ENCODE measurements at places on chromosomes 2 and 18.

GRCh38 chr18:34661464-34662087, 48.5 kb upstream of the DTNA start:
- no peak for DNase-seq

- DNase-seq = no peak
These were observed 148.6 kb downstream of the MAIP1 start for GRCh38 chr2:200104015-200104414.

GRCh38 chr18:56470406-56471351, 167.7 kb downstream of the TXNL1 start:
- no peak for DNase-seq

DNA sequence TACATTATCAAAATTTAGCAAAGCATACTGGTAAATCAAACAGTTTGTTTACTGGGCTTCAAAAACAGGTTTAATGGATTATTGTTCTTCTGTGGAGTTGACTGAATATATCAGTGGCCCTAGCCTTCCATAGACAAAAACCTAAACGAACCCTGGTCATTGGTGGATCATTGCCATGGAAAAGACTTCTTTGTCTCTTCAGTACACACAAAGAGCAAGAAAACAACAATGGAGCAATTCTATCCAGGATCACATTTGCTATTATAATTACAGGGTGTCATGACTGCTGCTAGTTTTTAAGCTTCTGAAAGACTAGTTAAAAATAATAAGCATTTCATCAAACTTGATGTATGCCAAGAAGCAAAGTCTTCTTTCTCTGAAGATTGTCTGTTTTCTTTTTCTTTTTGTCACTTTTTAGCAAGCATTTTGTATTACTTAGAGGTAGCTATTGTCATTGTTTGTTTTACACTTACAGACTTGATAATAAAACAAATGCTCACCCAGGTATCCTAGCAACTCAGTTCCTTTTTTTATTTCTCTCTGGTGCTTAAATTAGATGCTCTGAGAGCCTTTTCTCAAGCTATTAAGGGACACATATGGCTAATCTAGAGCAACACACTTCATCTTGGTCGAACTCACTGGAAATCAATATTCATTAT, 1228.7 kb upstream of the DDX18 start:
- no peak for DNase-seq

- no peak for DNase-seq
These were observed 68.5 kb upstream of the OSR1 start for GRCh38 chr2:19426941-19427340.

DNA sequence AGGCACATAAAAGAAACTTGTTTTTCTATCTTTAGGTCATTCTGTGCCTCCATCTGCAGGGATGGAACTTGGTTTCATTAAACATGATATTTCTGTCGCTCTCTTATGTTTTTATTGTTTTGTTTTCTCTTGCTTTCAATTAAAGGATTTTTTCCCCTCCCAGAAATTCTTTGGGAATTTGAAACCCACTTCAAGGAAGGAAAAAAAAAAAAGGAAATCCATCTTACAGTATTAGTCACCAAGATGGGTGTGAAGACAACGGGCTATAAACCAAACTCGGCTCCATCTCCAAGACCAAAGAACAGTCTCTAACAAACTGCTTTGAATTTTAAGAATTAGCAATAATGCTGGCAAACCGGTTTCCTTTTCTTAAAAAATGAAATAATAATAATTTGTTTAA, 244.1 kb downstream of the BCL11A start:
- DNase-seq = no peak

DNA sequence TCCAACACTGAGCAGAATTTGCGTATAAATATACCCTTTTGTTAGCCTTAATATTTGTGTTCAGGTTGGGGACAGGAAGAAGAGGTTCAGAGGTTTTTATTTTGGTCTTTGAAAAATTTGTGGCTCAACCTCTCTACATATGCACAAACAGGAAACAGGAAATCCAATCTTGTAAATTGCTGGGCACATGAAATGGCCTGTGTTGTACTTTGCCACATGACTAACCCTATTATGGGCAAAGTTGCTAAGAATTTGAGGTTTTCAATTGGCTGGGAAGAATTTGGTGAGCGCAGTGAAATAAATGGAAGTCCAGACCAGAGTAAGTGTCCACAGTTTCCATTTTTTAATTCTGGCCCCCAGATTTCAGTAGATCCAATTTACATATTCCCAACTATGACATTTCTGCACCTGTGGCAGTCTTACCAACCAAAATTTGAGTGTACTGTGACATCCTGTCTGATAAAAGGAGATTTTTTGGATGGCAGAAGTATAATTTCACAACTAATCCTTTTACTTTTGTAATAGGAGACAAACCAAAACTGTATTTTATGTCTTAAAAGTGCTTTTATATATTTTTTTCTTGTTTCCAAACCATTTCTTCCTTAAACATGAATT, 63.6 kb downstream of the COX7A2L start:
- no peak for DNase-seq

- no peak for DNase-seq
These were observed 234.3 kb upstream of the TANK start for GRCh38 chr2:160925956-160926355.

- no peak for DNase-seq
These were observed 48.4 kb upstream of the TMEM247 start for GRCh38 chr2:46430992-46431391.

GRCh38 chr2:241762321-241762932, 14.2 kb upstream of the GAL3ST2 start:
- no peak for DNase-seq

DNA sequence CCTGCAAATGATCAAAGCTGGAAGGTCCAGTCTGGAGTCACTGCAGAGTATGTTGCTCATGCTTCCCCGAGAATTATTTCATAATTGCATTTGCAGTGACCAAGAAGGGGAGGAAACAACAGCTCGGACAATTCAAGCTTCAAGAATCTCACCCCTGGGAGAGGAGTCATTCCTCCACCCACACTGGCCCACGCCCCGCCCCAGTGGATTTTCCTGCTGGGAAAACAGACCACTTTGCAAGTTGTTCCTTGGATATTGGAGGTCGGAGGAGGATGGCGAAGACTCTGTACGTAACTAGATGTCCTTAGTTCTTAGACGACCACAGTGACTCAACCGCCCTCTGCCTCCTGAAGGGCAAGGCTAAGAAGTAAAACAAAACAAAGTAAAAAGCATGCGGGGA, 159.4 kb downstream of the TPO start:
- no peak for DNase-seq

- DNase-seq = no peak
These were observed 29.8 kb downstream of the DPP10 start for GRCh38 chr2:114472246-114472645.

- DNase-seq = no peak
These were observed 9.6 kb downstream of the CNGA3 start for GRCh38 chr2:98355881-98356280.

Data from activated naive CD8-positive, alpha-beta T cell treated with anti-CD3 and anti-CD28 coated beads for 36 hours (primary cell).